Lung (tissue), 17 donors: ENCODE measurements at places on chromosomes 1 and 21. TPM values are rescaled to one million over a fixed set of nuclear protein-coding genes. Genes with fewer than 3 reads are reported as not detected.

DNA sequence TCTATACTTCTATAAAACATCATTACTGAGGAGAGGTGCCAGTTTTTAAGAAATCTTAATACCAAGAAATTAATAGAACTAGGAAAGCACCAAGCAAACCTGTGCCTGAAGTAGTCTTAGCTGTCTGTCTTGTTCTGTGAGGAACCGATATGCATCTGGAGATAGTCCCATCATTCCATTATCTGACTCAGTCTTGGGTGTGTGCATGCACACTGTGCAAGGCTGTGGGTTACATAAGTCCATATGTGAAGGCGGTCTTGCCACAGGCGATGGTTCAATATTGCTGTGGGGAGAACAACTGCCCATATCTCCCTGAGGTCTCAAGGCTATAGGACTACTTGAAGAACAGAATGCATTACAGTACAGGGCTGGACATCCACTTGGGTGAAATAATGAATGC, 33.8 kb downstream of the STIL start:
- peaks cover 7% of the 10 kb centered on the region for H3K36me3 ChIP-seq
- DNase-seq = no peak
- H3K4me3 ChIP-seq = no peak overlapping the region
- no peaks in the 10 kb centered on the region for H3K4me1 ChIP-seq

The UMODL1 gene
- total RNA-seq = 0.28 TPM

GRCh38 chr1:63877021-63877767, 103.4 kb downstream of the ROR1 start:
- H3K27ac ChIP-seq = peak overlapping the region; percentile 7
- no peak for DNase-seq
- no peaks in the 10 kb centered on the region for H3K27me3 ChIP-seq
- no peaks in the 10 kb centered on the region for H3K36me3 ChIP-seq
- H3K4me3 ChIP-seq = no peak overlapping the region
- H3K4me1 ChIP-seq = peaks cover 71% of the 10 kb centered on the region

GRCh38 chr1:98398092-98398491, 263.4 kb upstream of the SNX7 start:
- no peak overlapping the region for H3K4me3 ChIP-seq
- no peaks in the 10 kb centered on the region for H3K27me3 ChIP-seq
- no peaks in the 10 kb centered on the region for H3K4me1 ChIP-seq
- H3K27ac ChIP-seq = no peak overlapping the region

The TIAM1 gene
- total RNA-seq = 58.0 TPM

DNA sequence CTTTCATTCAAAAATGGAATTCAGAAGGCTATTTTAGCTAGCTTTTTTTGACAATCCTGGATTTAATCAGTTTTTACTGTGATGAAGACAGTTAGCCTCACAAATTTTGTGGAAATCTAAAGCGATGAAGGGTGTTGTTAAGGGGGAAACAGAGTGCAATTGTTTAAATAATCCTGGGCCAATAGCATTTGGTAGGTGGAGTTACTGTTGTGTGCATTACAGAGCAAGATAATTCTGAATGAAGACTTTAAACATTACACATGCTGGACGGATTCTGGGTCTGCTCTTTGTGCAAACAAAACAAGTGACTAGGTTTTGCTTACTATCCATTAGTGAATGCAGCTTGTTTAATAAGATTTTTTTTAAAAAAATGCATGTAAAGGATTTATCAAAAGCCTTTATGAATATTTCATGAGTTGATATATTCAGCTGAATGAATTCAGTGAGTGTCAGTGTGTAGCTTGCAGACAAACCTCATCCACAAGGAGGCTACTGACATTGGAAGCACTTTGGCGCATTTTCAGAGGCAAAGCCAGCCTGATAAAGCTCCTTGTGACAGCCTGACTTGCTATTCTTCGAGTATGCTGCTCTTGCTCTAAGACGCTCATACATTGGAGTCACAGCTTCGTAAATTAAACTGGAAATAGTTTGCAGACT, 199.6 kb downstream of the PDE4B start:
- H3K27me3 ChIP-seq = no peaks in the 10 kb centered on the region
- peak; percentile 53 for DNase-seq
- no peaks in the 10 kb centered on the region for H3K36me3 ChIP-seq
- no peak overlapping the region for H3K27ac ChIP-seq
- no peaks in the 10 kb centered on the region for H3K4me1 ChIP-seq
- H3K4me3 ChIP-seq = no peak overlapping the region

The LDLRAD1 gene
- 28.7 TPM for total RNA-seq

The SIM2 gene
- total RNA-seq = not detected
